ENCODE measurements at places on chromosomes 2 and 18.
A peak's percentile ranks its signal among the peaks of the same experiment; 100 is the strongest.

- no peak for DNase-seq
Measured at GRCh38 chr2:101307503-101307902, 998 bp downstream of the RNF149 start.

GRCh38 chr2:239669899-239670460, 269.2 kb upstream of the HDAC4 start:
- DNase-seq: no peak

DNA sequence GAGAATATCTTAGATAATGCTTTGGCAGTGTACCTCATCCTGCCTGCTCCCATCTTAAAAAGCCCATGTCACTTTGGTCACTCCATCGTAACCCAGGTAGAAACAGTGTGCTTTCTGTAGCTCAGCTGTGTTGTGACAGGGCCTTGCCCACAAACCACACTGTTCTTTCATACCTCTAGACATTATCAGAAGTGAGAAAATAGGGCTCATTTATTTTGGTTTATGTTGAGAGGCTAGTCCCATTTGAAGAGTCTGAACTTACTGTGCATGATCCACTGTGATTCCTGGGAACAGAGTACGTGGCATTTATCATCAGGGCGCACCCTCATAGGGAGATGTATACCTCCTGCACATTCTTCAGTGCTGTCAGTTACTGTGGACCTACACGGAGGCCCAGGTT, 69.7 kb downstream of the FEZ2 start:
- no peak for DNase-seq

GRCh38 chr2:199322151-199322550, 135.6 kb downstream of the SATB2 start:
- DNase-seq: no peak

GRCh38 chr2:48860380-48860779, 104.9 kb upstream of the LHCGR start:
- no peak for DNase-seq

DNA sequence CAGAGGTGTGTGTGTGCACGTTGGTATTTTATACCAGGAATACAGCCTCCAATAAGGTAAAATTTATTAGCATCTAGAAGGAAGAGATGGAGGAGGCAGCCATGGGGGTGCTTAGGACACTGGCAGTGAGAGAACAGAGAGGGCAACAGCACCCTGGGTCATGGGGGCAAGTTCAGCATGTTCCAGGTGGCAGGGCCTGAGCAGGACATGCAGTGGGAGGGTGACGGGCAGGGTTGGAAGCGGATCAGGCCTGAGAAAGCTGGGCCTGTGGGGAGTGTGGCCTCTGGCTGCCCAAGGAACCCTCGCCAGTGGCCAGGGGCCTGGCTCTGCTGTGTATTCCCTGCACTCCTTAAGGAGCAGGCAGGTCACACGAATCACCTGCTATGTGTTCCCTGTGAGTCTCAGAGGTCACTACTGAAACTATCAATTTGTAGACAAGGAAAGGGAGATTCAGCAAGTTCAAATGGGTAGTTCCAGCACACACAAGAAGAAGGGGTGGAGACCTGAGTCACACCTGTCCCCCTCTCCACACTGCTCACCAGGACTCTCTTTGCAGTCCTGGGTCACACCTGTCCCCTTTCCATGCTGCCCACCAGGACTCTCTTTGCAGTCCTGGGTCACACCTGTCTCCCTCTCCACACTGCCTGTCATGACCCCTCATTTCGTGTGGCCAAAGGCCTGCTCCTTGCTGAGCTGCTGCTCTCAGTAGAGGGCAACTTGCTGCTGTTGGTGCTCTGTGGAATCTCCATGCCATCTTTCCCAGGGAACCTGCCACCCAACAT, 463.9 kb upstream of the HS6ST1 start:
- DNase-seq: no peak

GRCh38 chr2:217414429-217414828, 554.6 kb upstream of the TNP1 start:
- no peak for DNase-seq

GRCh38 chr2:28506112-28506910, 10.5 kb downstream of the PLB1 start:
- peak; percentile 15 for DNase-seq

GRCh38 chr2:144370937-144371584, 148.9 kb downstream of the ZEB2 start:
- no peak for DNase-seq
